Left hindlimb (tissue), 1 donor: ENCODE measurements at places on chromosomes 11 and 22.

- DNase-seq: peak; percentile 56
Measured at GRCh38 chr11:27720277-27720830, 20.1 kb upstream of the BDNF start.

- no peak for DNase-seq
Measured at GRCh38 chr11:126186708-126187529, 24.5 kb downstream of the RPUSD4 start.

DNA sequence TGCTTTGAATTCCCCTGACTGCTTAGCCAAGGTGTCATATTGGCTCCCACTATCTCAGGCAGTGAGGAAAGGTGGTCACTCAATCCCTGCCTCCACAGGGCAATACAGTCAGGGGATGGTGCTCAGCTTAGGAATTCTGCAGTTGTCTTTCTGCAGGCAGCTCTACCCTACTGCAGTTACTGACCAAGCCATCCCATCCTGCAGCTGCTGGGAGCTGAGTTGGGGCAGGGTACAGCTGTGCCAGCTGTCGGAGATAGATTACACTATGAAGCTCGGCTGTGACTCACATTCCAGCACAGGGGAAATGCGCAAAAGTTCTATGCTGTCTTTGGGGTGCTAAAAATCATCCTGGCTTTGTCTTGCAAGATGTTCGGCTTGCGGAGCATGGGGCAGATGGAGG lies 4.4 kb upstream of the DAGLA start:
- no peak for DNase-seq

GRCh38 chr11:111941963-111942362 lies 4.8 kb downstream of the DIXDC1 start:
- DNase-seq: peak; percentile 64

- no peak for DNase-seq
Measured at GRCh38 chr11:33842236-33842915, 49.5 kb downstream of the LMO2 start.

GRCh38 chr11:15988693-15989231 lies 367.6 kb downstream of the SOX6 start:
- no peak for DNase-seq

DNA sequence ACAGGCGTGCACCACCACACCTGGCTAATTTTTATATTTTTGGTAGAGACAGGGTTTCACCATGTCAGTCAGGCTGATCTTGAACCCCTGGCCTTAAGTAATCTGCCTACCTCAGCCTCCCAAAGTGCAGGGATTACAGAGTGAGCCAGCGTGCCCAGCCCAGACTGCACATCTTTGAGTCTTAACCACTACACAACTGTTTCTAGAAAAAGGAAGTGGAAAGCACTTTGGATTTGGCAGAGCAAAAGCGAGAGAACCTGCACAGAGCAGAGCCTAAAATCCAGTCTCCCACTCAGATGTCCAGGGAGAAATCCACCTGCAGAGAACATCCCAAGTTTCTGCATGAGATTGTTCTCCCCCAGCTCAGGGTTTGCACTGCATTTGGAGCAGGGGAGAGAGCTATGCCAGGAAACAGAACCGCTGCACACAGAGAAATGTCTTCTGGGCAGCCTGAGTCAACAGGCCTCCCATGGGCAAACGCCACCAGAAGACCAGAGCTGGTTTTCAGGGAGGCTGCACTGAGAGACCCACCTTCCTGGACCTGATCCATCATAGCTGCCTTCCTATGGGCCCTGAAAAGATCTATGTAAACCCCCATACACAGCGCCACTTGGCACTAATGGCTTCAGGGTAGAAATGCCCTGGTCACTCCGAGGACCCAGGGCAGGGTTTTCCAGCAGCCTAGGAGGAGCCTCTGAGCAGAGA lies 54.0 kb downstream of the RPUSD4 start:
- no peak for DNase-seq
